ENCODE measurements at places on chromosomes 3 and 15. TPM values are rescaled to one million over a fixed set of nuclear protein-coding genes. Genes with fewer than 3 reads are reported as not detected.

ESYT3 gene
- 0.91 TPM for total RNA-seq

SLC22A14 gene
- 0.13 TPM for total RNA-seq

AHSG gene
- 0.13 TPM for total RNA-seq

ST8SIA2 gene
- 0.31 TPM for total RNA-seq

CDC25A gene
- total RNA-seq: 0.94 TPM

STAB1 gene
- 169 TPM for total RNA-seq

All from left cardiac atrium (tissue), 4 donors.